ENCODE measurements at places on chromosomes 2 and 18.

DNA sequence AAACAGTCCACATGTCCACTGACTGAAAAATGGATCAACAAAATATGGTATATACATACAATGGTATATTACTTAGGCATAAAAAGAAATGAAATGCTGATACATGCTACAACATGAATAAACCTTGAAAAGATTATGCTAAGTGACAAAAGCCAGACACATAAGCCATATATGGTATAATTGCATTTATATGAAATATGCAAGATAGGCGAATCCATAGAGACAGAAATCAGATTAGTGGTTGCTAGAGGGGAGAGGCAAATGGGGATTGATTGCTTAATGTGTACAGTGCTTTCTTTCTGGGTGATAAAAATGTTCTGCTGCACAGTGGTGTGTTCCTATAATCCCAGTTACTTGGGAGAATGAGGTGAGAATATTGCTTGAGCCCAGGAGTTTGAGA lies 171.0 kb downstream of the CYP26B1 start:
- no peak for DNase-seq

GRCh38 chr2:68559692-68560091 lies 83.7 kb upstream of the PROKR1 start:
- DNase-seq, result no peak

GRCh38 chr2:202104286-202104870 lies 31.3 kb downstream of the KIAA2012 start:
- peak; percentile 29 for DNase-seq

DNA sequence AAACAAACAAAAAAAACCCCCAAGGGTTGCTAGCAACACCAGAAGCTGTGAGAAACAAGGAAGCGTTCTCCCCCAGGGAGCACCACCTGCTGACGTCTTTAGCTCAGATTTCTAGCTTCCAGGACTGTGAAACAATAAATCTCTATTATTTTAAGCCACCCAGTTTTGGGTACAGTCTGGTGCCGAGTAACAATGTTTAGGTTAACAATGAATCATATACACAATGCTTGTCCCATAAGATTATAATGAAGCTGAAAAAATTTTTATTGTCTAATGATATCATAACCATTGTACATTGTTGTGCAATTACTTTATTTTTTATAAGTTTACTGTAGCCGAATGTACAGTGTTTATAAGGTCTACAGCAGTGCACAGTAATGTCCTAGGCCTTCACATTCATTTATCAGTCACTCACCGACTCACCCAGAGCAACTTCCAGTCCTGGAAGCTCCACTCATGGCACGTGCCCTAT lies 72.1 kb upstream of the CAB39 start:
- no peak for DNase-seq

GRCh38 chr2:143704451-143705106 lies 575.4 kb downstream of the ARHGAP15 start:
- no peak for DNase-seq

DNA sequence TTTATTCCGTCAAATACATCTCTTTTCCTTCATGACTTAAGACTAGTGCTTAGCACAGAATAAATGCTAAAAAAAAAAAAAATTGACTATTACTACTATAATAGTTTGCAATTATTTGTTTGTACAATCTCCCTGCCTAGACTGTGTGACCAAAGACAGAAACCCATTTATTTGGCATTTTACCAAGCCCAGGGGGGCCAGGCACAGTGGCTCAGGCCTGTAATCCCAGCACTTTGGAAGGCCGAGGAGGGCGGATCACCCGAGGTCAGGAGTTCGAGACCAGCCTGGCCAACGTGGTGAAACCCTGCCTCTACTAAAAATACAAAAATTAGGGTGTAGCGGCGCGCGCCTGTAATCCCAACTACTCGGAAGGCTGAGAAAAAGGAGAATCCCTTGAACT lies 1.4 kb downstream of the ASB3 start:
- DNase-seq, result no peak

- DNase-seq, result no peak
Observed at GRCh38 chr18:69895066-69896047, 52.3 kb downstream of the CD226 start.

DNA sequence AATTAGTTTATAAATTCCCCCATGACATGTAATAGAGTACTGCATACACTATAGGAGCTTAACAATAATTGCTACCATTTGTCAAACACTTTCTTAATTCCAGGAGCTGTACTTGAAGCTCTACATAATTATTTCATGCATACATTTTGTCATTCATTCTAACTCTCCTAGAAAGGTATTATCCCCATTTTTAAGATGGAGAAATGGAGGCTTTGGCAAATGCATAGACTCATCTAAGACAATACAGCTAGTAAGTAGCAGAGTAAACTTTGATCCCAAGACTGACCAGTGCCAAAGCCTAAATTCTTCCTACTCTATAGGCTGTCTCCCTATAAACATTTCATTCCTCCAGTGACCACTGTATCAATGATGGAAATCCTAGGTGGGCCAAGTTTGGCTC lies 42.6 kb upstream of the TMEM247 start:
- DNase-seq, result no peak

DNA sequence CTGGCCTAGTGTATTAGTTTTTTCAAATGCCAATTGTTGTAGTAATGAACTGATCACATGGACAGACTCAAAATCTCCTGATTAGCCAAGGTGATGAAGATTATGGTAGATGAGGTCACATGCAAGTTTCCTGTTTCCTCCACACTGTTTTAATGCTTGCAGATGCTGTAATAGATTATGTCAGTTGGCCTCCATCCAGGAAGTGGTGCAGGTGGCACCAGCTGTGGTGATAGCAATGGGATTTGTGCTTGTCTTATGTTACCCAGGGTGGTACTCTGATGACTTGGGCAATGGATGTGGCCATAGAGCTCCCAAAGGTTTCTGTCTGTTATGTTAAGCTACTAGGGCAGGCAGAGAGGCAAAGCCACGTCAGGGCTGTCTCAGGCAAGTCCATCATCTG lies 332.9 kb upstream of the DDX18 start:
- no peak for DNase-seq

- DNase-seq, result no peak
Observed at GRCh38 chr18:58143386-58143785, 99.4 kb downstream of the NEDD4L start.

DNA sequence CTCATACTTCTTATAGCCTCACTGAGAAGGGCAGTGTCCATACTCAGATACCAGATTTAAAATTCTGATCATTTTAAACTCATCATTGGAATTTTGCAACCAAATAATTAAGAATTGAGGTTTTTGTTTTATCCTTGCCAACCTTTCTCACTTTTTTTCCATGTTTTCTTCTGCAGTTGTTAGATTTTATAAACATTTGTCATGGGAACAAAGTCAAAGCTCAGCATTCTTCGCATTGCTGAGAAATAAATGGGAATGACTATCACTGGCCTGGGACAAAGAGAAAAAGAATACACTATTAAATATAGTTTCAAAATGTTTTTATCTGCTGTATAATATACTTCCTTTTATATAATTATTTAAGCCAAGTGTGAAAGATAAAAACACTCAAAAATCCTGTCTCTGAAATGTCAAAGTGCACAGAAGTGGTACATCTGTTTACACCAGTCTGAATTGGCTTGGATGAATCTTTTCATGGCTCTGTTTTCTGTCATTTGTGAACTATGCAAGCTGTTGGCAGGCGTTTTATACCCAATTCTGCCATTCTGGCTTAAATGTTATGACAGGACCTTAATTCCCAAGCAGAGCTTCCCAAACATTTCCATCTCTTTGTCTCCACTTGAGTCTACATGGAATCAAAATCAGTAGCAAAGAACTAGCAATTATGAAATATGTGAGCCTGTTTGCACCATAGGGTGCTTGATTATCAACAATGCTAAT lies 249.3 kb upstream of the SYT4 start:
- no peak for DNase-seq

DNA sequence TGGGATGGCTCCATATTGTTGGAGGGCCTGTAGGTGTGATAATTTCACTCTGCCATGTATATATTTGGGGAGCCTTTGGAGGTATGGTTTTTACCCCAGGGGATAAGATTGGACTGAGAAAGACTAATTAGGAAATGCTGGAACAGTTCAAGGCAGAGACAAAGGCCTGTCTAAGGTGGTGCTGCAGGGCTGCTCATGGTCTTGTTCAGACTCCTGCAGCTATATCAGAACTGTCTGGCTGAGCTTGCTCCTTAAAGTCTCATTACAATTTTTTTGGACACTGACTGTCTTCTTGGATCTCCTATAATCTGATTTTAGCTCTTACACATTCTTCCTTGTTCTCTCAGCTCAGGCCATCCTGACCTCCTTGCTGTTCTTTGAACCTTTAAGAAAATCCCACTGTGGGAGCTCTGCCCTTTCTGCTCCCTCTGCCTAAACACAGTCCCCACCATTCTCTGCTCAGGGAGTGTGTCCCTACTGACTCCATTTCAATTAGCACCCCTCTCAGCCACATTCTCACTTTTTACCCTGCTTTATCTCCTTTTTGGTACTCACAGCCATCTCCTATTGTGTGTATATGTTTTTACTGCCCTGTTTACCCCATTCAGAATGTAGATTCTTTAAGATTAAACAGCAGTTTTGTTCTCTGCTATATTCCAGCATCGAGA lies 468.7 kb upstream of the FANCL start:
- DNase-seq, result no peak

GRCh38 chr2:25043241-25043867 lies 1.5 kb downstream of the EFR3B start:
- peak; percentile 62 for DNase-seq

DNA sequence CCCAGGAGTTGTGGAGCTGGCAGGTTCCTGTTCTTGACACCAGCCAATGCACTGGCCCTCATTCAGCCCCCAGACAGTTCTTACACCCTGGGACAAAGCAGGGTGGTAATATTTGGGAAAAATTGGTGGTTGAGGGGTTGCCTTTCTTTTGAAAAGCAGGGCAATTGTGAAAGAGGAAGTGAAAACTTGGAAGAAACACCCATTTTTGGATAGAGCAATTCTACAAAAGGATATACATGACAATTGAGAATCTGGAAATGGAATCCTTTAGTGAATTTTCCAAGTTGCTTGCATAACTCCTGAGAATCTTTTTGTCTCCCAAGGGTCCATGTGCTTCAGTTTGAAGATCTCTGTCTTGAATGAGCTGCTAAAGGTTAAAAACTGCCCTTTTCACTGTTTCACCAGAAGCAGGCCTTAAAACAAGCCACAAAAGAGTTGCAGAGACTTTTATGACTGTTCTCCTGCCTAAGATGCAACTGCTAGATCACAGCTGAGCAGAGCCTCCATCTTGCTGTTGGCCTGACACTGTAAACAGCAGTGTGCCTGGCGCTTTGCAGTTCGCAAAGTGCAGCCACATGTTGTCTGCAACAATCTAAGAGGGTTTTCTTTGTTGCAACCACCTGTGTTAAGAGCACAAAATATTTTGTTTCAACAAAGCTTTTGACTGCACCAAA lies 11.8 kb downstream of the COL4A4 start:
- DNase-seq, result no peak

- DNase-seq, result peak; percentile 46
Observed at GRCh38 chr2:237122214-237122666, 36.6 kb downstream of the COPS8 start.

DNA sequence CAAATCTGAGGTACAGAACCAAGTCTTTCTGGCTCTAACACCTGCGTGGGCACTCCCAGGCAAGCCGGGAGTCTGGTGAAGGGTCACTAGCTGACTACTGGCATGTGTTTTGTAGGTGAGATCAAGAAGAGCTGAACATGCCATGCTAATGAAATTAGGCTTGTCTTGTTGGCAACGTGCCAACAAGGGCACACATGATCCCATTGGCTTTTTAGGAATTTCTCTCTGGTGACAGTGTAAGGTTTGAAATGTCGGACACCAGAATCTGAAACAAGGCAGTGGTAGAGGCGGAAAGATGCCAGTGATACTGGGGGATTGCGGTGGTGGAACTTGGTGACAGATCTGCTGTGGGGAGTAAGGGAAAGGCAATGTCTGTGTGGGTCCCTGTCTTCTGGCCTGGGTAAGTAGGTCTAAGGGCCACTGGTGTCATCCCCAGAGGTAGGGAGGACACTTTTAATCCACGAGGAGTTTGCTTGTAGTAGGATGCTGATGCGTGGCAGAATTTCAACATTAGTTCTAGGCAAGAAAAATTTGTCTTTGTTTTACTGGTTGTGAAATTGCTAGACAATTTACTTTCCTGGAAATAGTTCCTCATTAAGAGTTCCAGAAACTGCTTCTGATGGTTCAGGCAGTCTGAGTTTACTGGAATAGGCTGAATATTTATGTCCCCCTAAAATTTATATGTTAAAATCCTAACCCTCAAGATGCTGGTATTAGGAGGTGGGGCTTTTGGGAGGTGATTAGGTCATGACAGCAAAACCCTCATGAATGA lies 52.6 kb upstream of the ACMSD start:
- DNase-seq, result no peak

- DNase-seq, result no peak
Observed at GRCh38 chr2:49032936-49033335, 121.4 kb downstream of the FSHR start.

GRCh38 chr18:57984490-57985115 lies 59.4 kb upstream of the NEDD4L start:
- DNase-seq, result no peak

GRCh38 chr2:132477962-132478361 lies 61.4 kb downstream of the GPR39 start:
- DNase-seq, result no peak

DNA sequence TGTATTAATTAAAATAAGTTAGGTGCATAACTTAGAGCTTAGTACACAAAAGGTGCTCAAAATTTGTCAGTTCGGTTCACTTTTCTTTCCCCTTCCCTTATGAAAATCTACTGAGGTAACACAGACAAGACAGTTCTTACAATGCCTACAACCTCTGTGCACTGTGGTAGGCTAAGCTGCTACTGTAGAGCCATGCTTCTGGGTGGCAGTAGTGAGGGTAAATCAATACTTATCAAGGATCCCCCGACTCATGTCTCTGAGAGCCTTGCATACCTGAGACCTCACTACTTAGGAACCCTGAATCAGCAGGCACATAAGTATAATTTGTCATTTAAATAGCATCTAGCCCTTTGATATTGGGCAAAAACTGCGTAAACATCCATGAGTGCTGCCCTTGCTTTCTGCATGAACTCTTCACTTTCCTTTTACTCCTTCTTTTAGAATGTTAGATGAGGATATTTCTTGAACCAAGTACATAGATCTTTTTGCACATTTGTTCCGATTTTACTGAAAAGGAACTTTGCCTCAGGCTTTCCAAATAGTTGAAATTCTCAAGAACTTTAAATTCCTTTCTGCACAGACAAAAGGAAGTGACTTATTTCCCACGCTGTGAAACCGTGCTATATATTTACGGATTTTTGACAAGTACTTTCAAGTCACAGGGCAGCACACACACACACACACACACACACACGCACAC lies 234.4 kb downstream of the TRIB2 start:
- DNase-seq, result no peak

- no peak for DNase-seq
Observed at GRCh38 chr18:21912339-21913239, 172.0 kb downstream of the MIB1 start.

DNA sequence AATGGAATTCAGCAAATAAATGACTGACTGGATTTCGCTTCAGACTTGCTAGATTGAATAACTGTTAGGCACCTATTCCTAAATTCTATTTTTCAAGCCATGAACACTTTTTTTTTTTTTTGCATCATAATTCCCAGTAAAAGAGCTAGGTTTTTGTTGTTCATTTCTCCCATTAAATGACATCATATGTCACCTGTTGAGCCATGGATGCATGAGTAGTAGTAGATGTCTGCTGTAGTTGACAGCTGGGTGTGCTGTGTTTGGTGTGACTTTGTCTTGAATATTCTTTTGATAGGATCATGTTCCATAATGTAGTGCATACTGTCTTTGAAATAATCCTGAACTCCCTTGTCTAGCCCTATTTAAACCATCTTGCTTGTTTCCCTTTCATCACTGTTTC lies 115.2 kb downstream of the RAB3GAP1 start:
- DNase-seq, result no peak

GRCh38 chr2:123656590-123656989 lies 368.5 kb upstream of the CNTNAP5 start:
- DNase-seq, result no peak
